Small intestine (tissue), 16 donors: ENCODE measurements at places on chromosomes 4 and X.

DNA sequence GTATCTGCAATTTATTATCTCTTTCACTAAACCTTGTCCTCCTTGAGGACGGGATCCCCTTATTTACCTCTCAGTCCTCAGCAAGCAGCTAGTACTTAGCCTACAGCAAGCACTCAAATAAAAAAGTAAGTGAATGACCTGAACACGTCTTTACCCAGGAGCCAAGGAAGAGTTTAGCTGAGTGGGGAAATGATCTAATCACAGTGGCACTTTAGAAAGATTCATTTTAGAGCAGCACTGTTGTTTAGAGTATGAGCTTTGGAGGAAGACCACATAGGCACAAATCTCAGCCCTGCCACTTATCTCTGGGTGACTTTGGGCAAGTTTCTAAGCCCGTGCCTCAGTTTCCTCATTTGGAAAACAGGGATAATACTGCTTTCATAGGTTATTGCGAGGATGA is 2.7 kb downstream of the FAM120C start:
- H3K36me3 ChIP-seq, result no peaks in the 10 kb centered on the region
- no peak overlapping the region for H3K27ac ChIP-seq
- H3K27me3 ChIP-seq, result no peaks in the 10 kb centered on the region
- H3K4me1 ChIP-seq, result no peaks in the 10 kb centered on the region
- no peak for DNase-seq

DNA sequence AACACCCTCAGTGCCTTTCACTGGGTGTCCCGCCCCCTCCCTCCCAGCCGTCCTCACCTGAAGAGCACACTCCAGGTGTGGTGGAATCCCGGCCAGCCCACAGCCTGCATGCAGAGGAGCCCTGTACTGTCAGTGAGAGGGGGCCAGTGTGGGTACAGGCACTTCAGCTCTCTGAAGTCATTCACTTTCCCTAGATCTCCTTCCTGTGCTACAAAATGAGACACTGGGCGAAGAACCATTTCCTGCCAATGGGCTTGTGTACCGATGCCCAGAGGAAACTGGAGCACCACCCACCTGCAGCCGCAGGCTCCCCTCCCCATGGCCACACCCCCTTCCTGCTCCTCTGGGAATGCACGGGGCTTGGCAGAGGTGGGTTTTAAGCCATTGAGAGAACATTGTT is 73.9 kb upstream of the C4orf50 start:
- H3K4me3 ChIP-seq, result no peak overlapping the region
- H3K27me3 ChIP-seq, result no peaks in the 10 kb centered on the region
- no peaks in the 10 kb centered on the region for H3K36me3 ChIP-seq
- DNase-seq, result no peak
- H3K4me1 ChIP-seq, result no peaks in the 10 kb centered on the region
- H3K27ac ChIP-seq, result no peak overlapping the region

- peak; percentile 6 for DNase-seq
- H3K4me1 ChIP-seq, result no peaks in the 10 kb centered on the region
- no peaks in the 10 kb centered on the region for H3K27me3 ChIP-seq
- H3K27ac ChIP-seq, result no peak overlapping the region
These were observed 77.3 kb upstream of the IGSF1 start for GRCh38 chrX:131366407-131366806.

GRCh38 chr4:16045687-16046086 is 38.1 kb downstream of the PROM1 start:
- no peak overlapping the region for H3K4me3 ChIP-seq
- no peaks in the 10 kb centered on the region for H3K36me3 ChIP-seq
- no peaks in the 10 kb centered on the region for H3K4me1 ChIP-seq
- DNase-seq, result no peak
- no peak overlapping the region for H3K27ac ChIP-seq

DNA sequence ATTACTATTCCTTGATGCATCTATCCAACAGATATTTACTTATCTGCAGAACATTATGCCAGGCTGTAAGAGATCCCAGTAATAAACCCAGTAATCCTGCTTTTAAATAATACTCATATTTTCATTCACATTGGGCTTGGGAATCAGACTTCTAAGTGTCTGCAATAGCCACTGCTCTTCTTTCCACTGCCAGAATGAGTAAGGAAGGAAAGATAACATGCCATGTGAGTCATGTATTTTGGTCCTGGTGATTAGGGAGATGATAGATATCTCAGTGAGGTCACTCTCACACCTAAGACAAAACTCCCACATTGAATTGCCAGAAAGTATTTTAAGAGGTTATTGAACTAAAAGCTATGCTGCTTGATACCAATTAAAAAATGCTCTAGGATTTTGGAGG is 13.9 kb upstream of the HEPH start:
- DNase-seq, result peak; percentile 31
- no peak overlapping the region for H3K4me3 ChIP-seq
- no peaks in the 10 kb centered on the region for H3K27me3 ChIP-seq
- H3K27ac ChIP-seq, result no peak overlapping the region
- no peaks in the 10 kb centered on the region for H3K4me1 ChIP-seq
